ENCODE measurements at places on chromosomes 13 and 19. TPM values are rescaled to one million over a fixed set of nuclear protein-coding genes. Genes with fewer than 3 reads are reported as not detected.

The SHISA7 gene
- not detected for total RNA-seq

DNA sequence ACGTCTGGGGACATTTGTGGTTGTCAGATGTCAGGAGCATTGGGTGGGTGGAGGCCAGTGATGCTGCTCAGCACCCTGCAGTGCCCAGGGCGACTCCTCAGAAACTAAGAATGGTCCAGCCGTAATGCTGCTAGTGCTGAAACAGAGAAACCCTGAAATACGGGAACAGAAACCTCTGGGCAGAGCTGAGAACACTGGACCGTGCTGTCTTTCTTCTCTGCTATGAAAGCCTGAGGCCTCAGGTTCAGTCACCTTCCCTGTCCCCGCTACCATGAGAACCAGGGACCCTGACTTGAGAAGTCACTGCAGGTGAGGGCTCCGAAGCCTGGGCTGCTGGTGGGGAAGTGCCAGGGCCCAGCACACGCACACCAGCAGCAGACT is 13.4 kb downstream of the CAPS start:
- no peak for DNase-seq
- H3K27ac ChIP-seq: no peak overlapping the region
- H3K27me3 ChIP-seq: no peaks in the 10 kb centered on the region

DNA sequence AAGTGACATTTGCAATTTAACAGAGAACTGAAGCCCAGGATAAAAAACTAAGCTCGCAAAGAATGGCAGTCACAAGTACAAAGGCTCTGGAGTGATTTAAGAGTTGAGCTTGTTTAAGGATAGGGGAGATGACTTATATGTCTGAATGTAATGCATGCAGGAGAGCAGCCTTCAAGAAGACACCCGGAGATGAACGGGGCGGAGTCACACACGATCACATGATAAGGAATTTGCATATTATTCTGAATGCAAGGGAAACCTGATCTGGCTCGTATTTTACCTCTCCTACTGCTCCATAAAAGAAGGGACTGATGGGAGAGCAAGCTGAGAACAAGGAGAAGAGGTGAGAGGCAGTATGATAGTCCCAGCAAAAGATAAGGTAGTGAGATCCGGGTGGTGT is 12.9 kb downstream of the TBC1D4 start:
- H3K36me3 ChIP-seq: no peaks in the 10 kb centered on the region
- no peaks in the 10 kb centered on the region for H3K27me3 ChIP-seq
- H3K4me3 ChIP-seq: no peak overlapping the region
- no peaks in the 10 kb centered on the region for H3K4me1 ChIP-seq
- H3K27ac ChIP-seq: no peak overlapping the region

DNA sequence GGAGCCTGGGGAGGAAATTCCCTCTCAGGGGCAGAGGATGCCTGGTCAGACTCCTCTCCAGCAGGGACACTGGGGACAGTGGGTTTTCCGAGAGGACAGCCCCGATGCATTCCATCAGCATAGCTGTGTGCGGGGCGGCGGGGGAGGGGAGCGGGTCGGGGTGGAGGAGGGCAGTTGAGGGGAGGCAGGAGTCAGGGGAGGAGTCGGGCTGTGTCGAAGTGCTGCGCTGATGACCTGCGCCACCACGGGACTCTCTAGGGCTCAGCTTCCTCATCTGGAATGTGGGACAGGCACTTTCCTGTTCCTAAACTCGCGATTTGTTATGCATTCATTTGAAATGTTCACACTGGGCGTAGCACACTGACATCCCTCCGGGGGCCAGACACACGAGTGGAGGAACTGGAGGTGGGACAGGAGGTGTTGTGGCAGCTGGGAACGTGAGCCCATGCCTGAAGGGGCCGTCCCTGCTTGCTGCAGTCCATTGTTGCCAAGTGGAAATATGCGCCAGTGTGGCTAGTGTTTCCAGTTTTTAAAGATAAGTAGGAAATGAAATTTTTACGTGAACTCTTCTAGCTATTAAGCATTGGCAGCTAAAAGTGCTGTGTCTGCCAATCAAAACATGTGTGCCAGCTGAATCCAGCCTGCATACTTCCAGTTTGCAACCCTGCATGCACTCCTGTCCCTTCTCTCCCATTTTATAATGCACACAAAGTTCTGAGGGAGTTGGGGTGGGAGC is 43.3 kb downstream of the FLT1 start:
- no peak overlapping the region for H3K4me3 ChIP-seq
- H3K36me3 ChIP-seq: no peaks in the 10 kb centered on the region
- H3K27me3 ChIP-seq: peaks cover 3% of the 10 kb centered on the region
- no peaks in the 10 kb centered on the region for H3K4me1 ChIP-seq

- H3K4me3 ChIP-seq: no peak overlapping the region
- H3K27me3 ChIP-seq: no peaks in the 10 kb centered on the region
- H3K27ac ChIP-seq: no peak overlapping the region
- peaks cover 61% of the 10 kb centered on the region for H3K4me1 ChIP-seq
Observed at GRCh38 chr13:48507021-48507420, 25.9 kb downstream of the RCBTB2 start.

DNA sequence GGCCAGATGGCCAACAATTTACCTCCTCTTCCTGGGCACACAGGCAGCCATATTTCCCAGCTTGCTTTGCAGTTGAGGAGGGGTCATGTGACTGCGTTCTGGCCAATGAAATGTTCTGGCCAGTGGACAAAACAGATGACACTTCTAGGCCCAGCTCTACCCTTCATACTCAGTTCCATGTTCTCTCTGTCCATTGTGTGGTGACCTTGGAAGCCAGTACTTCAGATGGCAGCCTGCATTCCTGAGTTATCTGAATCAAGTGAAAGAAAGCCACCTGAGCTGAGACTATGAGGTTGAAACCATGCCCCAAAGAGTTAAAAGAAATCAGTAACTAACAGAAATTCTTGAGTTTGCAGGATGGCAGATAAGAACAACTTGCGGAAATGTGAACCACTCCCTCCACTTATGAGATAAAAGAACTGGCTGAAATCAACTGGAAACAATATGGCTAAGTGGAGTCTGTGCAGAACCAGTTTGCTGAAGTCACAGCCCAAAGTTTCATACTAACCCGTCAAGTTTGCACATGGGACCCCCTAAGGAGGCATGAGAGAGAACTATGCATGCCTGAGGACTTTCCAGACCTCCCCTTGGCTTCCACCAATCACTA is 8.1 kb downstream of the FAM187B start:
- H3K27ac ChIP-seq: no peak overlapping the region
- no peak for DNase-seq
- H3K4me3 ChIP-seq: no peak overlapping the region
- no peaks in the 10 kb centered on the region for H3K27me3 ChIP-seq

Measured in CD4-positive, alpha-beta memory T cell (primary cell).